Effector memory CD4-positive, alpha-beta T cell (primary cell): ENCODE measurements at places on chromosomes 6 and 20.

DNA sequence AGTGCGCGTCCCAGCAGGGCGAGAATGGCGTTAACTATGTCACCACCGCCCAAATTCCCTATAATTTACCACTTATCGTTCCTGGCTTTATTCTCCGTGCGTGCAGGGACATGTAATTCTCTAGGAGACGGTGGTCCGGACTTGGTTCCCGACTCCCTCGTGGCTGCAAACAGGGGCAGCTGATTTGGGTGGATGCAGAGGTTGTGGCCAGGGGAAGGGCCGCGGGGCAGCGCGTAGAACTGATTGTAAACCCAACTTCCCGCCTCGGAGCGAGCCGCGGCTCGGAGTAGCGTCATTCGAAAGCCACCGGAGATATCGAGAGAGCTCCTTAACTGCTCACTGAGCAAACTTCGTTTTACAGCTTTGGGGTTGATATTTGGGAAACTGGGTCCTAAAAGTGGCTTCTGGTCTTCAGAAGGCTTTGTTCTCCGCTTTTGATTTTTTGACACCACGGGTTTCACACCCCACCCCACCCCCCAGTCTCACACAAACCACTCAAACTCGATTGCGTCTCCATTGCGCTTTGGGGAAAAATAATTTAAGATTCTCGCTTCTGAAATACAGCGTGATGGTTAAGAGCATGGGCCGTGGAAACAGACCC lies 17.5 kb upstream of the ZSCAN9 start:
- DNase-seq: no peak

DNA sequence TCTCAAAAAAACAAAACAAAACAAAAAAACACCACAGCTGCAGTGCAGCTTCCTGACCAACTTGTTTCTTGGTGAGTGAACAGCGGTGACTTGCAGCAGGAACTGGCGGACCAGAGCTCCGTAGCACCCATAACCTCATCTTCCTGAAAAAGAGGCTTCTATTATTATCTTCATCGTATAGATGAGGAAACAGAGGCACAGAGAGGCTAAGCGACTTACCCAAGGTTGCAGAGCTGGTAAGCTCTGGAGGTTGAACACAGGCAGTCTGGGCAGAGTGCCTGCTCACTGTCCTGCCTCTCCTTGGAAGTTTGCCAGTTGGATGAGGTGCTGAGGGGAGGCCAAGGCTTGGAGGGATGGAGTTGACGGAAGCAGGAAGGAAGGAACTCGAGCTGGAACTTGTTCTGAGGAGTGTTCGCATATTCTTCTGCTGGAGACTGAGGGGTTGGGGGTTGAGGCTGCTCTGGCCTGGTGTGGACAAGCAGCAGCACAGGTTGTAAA lies 47.9 kb upstream of the CCDC167 start:
- DNase-seq: no peak

DNA sequence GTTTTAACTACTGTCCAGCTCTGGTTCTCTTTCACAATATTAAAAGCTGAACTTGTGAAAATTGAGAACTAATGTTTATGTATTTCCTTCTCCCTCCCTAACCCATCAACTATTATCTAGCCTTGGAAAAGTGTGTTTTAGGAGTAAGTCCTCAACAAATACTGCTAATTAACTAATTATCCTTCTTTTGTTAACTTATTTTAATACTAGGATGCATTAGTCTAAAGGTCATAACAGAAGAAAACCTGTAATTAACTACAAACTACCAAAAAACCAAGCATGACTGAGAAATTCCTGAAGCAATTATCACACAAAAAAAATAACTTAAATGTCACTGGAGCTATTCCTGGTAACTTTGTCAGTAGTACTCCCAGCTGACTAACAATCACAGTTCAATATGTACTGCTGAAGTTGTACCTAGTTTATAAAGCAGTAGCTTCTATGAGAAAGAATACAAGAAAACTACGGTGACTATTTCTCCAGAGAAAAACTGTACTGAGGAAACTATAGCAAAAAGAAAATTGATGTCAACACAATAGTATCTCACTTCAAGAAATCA lies 301.9 kb downstream of the LAMA2 start:
- no peak for DNase-seq

DNA sequence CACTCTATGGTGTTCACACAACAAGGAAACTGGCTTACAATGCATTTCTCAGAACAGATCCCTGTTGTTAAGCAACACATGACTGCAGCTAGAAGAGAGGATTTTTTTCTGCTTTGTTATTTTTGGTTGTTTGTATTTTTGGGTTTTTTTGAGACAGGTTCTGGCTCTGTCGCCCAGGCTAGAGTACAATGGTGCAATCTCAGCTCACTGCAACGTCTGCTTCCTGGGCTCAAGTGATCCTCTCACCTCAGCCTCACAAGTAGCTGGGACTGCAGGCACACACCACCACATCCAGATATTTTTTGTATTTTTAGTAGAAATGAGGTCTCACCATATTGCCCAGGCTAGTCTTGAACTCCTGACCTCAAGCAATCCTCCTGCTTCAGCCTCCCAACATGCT lies 12.7 kb downstream of the CD24 start:
- no peak for DNase-seq

- no peak for DNase-seq
These were observed 23.9 kb downstream of the TFEB start for GRCh38 chr6:41711323-41712038.

- DNase-seq: no peak
These were observed 127.0 kb downstream of the PXDC1 start for GRCh38 chr6:3624250-3625136.

DNA sequence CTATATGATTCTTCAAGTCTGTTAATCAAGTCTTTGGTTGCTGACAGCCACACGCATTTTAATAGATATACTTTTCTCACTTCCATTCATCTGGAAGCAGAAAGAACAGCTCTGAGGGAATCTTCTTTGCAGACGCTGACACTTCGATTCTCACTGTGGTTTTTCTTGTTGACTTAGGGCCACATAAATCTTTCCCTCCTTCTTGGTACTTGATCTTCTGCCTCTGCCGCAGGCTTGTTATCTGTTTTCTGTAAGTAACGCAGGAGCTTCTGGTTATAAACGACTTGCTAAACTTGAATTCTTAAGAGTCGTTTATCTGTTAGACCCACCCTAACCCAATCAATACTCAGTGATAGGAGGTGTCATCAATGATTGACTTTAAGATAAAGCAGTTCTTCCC lies 268.8 kb upstream of the SULF2 start:
- DNase-seq: no peak
